ENCODE measurements at places on chromosomes 2 and 18.
A peak's percentile ranks its signal among the peaks of the same experiment; 100 is the strongest.

DNA sequence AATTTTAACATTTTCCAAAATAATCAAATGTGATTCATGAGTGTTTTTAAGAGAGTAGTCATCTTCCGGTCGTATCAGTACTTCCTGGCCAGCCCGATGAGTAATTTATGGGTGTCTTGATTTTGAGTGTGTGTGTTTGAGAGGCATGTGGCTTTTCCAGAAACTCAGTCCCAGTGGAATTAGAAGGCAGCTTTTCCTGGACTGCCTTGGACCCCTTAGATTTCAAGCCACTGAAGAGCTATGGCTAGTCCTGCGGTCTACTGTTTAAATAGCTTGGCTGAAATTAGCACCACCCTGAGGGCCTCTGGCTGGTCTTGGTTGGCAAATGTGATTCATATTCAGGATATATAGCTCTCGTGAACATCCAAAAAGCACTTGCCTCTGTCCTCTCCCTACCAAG, 59.4 kb downstream of the HK2 start:
- DNase-seq: no peak

DNA sequence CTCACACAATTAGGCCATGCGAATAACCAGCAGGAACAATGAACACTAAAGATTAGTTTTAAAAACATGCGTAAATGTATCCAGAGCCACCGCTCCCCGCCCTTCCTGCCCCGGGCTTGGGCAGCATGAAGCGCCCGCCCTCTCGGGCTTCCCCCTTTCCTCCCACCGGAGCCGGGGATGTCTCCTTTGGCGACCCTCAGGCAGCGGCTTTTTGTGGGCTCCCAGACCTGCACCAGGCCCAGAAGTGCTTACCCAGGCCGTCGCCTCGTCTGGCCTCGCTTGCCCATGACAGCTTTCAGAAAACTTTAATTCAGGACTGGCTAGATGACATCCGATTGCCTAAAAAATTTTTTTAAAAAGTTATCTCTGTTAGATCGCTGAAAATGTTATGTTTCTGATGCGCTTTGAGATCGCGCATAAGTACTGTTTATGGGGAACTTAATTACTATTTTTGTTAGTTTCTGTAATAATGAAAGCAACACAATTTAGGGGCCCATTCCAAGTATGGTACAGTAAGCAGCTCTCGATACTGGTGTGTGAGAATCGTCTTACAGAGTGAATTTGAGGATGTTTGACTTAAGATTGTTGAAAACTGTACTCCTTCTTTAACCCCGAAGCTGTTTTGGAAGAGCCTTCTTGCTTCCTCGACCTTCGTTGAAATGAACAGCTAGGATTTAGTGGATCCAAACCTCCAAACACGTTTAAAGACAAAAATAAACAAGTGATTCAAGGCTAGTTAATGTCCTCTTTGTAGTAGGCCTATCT, 1.1 kb downstream of the MAP3K20 start:
- DNase-seq: no peak

- no peak for DNase-seq
These were observed 493.8 kb upstream of the NRP2 start for GRCh38 chr2:205188239-205189138.

GRCh38 chr2:195737511-195738325, 80.7 kb downstream of the SLC39A10 start:
- DNase-seq: no peak

GRCh38 chr2:171346723-171347557, 86.8 kb downstream of the METTL8 start:
- no peak for DNase-seq

- no peak for DNase-seq
These were observed 40.2 kb downstream of the G6PC2 start for GRCh38 chr2:168941297-168941696.

DNA sequence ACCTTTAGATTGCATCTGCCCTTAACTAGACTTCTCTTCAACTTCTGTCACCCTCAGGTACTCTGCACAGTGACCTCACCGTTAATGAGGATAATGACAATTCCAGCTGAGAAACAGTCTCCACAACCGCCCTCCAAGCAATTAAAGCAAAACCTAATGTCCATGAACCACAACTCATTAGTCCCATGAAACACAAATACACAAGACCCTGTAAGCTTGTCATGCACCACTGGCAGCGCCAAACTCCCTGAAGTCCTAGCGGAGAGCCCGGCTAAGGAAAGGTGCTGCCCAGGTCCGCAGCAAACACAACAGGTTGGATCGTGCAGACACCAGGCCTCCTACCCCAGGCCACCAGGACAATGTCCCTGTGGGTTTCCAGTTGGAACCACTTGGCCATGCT, 7.4 kb downstream of the SMAD7 start:
- no peak for DNase-seq

- DNase-seq: no peak
These were observed 678.2 kb upstream of the FSHR start for GRCh38 chr2:49832555-49832954.

DNA sequence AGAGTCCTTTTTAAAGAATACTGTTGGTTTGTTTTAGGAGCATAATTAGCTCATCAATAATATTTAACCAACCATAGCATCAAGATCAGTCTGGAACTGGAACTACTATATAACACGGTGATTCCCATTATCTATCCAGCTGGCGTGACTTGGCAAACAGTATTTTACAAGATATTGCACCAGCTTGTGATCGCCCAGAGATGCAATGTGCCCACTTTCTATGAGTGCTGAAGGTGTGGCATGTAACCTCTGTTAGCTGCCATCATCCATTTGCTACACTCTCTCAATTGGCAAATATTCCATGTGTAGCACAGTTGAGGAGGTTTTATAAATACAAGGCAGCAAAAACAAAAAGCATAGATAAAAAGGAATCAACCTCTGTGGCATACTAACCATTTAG, 64.9 kb downstream of the FIGN start:
- DNase-seq: no peak

- no peak for DNase-seq
These were observed 185.9 kb upstream of the FOSL2 start for GRCh38 chr2:28206762-28207161.

- DNase-seq: no peak
These were observed 33.7 kb downstream of the NRP2 start for GRCh38 chr2:205715831-205716525.

GRCh38 chr2:18304849-18305248, 255.6 kb downstream of the RDH14 start:
- DNase-seq: no peak

GRCh38 chr2:182954789-182955188, 83.5 kb downstream of the NCKAP1 start:
- DNase-seq: no peak

DNA sequence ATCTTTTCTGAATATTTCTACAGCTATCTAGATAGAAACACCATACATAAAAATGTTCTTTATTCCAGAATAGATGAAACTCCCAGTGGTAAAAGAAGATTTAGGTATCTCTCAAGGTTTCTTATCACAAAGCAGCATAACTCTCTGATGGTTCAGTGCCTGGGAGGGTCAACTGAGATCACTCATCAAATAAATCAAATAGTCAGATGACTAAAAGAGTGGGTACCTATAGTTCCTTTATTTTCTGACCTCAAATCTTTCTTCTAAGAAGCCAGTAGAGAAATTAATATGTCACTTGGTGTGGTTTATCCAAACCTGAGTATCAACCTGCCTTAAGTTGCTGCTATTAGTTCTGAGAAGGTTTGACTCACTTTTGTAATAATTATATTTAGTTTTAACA, 120.9 kb downstream of the TMEFF2 start:
- no peak for DNase-seq

DNA sequence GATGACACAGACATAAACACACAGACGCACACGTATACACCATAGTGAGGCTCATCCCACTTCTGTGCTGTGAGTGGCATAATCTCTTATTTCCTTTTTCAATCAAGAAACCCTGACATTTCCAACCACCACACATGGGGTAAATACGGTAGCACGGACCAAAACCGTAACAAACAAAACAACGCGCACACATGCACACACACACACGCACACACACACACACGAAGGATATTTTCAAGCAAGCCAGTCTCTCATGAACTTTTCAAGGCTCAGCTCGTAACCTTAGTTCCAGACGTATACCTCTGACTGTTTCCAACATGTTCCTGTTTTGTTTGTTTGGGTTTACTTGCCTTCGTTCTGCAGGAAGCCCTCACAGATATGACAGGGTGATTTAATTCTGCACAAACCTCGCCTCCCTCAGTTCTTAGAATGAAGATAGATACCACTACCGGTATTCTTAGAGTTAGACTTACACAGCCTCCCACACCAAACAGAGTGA, 119.8 kb downstream of the BCL2 start:
- DNase-seq: no peak

DNA sequence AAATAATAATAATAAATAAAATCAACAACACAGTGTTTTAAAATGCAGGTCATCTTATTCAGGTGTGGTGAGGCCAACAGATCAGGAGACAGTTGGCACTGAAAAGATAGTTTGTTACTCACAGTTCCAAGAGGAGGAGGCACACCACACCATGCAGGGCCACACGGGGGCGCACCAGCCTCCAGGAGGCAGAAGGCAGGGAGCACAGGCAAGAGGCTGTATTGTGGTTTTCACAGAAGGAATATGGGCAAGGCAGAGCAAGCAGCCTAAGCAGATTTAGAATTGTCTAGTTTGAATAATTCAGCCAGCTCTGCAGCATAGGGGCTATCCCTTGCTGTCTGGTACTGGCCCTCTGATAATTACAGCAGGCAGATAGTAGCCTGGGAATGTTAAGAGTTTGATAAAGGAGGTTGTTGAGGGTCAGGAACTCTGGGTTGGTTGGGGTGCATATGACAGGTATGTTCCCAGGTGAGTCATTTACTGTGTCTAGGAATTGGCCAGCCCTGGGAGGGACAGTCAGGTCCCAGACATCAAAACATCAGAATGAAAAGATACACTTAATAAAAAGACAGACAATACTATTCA, 31.3 kb downstream of the KIAA2012 start:
- no peak for DNase-seq

DNA sequence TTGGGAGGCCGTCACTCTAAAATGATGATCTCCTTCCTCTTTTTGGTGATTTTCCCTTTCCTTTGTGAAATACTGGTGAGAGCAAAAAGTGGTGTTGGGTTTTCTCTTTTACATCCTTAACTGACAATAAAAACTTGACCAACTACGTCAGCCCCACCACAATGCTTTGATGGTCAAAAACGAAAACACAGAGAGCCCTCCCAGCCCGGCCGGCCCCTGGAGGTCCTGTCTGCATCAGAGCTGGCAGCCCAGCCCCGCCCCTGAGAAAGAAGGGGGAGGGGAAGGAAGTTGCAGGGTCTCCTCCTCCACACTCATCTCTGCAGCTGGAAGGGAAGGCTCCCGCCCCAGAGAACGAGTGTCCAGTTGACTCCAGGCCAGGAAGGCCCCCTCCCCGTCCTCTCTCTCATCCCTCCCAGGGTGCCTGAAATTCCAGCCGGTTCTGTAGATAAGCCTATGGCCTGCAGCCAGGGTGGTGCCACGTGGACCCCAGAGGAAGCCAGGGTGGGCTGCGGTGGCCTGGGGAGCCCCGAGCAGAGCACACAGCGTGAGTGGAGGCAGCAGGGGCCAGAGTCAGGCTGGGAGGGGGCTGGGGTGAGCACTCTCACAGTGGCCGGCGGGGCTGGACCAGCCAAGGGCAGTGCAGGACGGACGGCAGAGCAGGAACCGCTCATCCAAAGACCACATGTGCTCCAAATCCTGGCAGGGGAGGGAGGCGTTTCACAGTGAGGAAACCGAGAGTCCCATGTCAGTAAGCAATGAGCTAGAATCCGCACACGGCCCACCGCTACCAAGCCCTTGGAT, 19.8 kb downstream of the BIN1 start:
- DNase-seq: no peak

GRCh38 chr2:188966728-188967440, 7.3 kb upstream of the COL3A1 start:
- no peak for DNase-seq

DNA sequence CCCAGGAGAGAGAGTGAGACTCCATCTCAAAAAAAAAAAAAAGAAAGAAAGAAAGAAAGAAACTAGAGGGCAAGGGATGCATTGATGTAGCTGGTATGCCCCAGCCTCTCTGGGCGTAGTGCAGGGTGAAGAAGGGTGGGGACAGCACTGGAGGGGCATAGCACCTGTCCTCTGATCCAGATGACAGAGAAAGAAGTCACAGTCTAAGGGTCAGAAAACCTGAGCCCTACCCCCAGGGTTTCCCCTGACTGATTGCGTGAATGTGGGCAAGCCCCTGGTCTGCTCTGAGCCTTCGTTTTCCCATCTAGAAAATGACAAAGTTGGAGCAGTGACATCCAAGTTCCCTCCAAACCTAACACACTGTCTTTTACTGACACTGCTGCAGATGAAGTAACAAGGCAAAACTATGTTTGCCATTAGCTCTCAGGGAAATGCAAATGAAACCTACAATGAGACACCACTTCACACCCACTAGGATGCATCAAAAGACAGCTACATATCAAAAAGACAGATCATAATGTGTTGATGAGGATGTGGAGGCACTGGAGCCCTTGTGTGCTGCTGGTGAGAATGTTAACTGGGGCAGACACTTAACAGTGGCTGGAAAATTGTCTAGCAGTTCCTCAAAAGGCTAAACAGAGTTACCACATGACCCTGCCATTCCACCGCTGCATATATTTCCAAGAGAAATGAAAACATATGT, 19.5 kb upstream of the YWHAQ start:
- DNase-seq: no peak

- no peak for DNase-seq
These were observed 3.2 kb upstream of the UGT1A6 start for GRCh38 chr2:233689501-233689900.

GRCh38 chr2:195658541-195658890, 1.5 kb downstream of the SLC39A10 start:
- DNase-seq: no peak

DNA sequence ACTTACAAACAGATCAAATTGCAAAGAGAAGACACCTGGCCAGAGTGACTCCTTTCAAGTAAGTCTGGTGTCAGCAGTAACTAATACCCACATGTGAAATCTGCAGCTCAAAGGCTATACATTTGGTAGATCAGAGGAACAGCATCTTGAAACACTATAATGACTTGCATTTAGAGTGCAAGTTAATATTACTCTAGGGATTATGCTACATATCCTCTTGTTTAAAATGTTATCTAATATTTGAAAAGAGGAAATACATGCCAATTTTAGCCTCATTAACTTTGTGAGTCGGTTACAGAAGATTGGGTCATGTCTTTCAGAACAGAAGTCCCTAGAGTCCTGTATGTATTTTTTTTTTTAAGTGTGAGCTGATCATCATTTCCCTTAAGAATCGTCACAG, 15.2 kb downstream of the LANCL1 start:
- DNase-seq: peak; percentile 10

DNA sequence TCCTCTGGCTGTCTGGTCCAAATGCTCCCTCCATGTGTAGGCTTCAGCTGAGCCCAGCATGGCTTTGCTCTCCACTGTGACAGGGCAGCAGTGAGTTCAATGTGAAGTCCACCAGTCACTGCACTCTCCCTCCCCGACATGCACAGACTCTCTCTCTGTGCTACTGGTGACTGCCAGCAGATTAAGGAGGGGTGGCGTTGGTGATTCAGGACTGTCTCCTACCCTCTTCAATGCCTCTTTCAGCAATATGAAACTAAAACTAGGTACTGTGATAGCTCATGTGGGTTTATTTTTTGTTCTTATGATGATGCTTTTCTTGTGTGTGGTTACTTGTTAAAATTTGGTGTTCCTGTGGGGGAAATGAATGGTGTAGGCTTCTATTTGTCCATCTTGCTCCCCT, 201.0 kb upstream of the RBMS1 start:
- no peak for DNase-seq

GRCh38 chr2:95345081-95345562, 48.0 kb downstream of the KCNIP3 start:
- DNase-seq: no peak

All from NCI-H2029 (cell line).